ENCODE measurements at places on chromosomes 3 and 15. TPM values are rescaled to one million over a fixed set of nuclear protein-coding genes. Genes with fewer than 3 reads are reported as not detected.

WDR93 gene
- polyA plus RNA-seq, result 0.09 TPM

FRMD4B gene
- 17.5 TPM for polyA plus RNA-seq

SERPINI1 gene
- 9.1 TPM for polyA plus RNA-seq

SH3GL3 gene
- not detected for polyA plus RNA-seq

TOPBP1 gene
- 11.2 TPM for polyA plus RNA-seq

PRR23B gene
- not detected for polyA plus RNA-seq

ZNF501 gene
- polyA plus RNA-seq, result 1.5 TPM

OXSR1 gene
- polyA plus RNA-seq, result 12.4 TPM

CYP1A2 gene
- polyA plus RNA-seq, result not detected

BSN gene
- polyA plus RNA-seq, result 0.03 TPM

ACSBG1 gene
- polyA plus RNA-seq, result 0.28 TPM

DLL4 gene
- polyA plus RNA-seq, result 2.3 TPM

SLC22A14 gene
- polyA plus RNA-seq, result 0.17 TPM

AGBL1 gene
- not detected for polyA plus RNA-seq

HMG20A gene
- polyA plus RNA-seq, result 21.2 TPM

USP50 gene
- not detected for polyA plus RNA-seq

ALDH1A2 gene
- polyA plus RNA-seq, result 0.26 TPM

CDCP1 gene
- polyA plus RNA-seq, result 0.80 TPM

CCDC33 gene
- polyA plus RNA-seq, result not detected

RLBP1 gene
- not detected for polyA plus RNA-seq

ST8SIA2 gene
- polyA plus RNA-seq, result not detected

SMAD6 gene
- 3.4 TPM for polyA plus RNA-seq

C3orf49 gene
- polyA plus RNA-seq, result not detected

TTLL3 gene
- polyA plus RNA-seq, result 24.8 TPM

TTC21A gene
- 34.3 TPM for polyA plus RNA-seq

LEO1 gene
- polyA plus RNA-seq, result 10.4 TPM

FBXW12 gene
- polyA plus RNA-seq, result not detected

CAMKV gene
- polyA plus RNA-seq, result not detected

LARP6 gene
- 0.93 TPM for polyA plus RNA-seq

CCDC54 gene
- not detected for polyA plus RNA-seq

THBS1 gene
- 18.4 TPM for polyA plus RNA-seq

SERPINI2 gene
- polyA plus RNA-seq, result 0.15 TPM

MEGF11 gene
- polyA plus RNA-seq, result 0.02 TPM

CSTA gene
- 41.9 TPM for polyA plus RNA-seq

MCF2L2 gene
- polyA plus RNA-seq, result 1.8 TPM

GOLGA6B gene
- polyA plus RNA-seq, result not detected

Measured in spleen (tissue), 13 donors.